ENCODE measurements at places on chromosomes 2 and 18. TPM values are rescaled to one million over a fixed set of nuclear protein-coding genes. Genes with fewer than 3 reads are reported as not detected.

The SH3RF3 gene
- total RNA-seq, result 0.39 TPM

The GRHL1 gene
- total RNA-seq, result 1.2 TPM

The SLC30A3 gene
- total RNA-seq, result 3.8 TPM

The GPC1 gene
- 192 TPM for total RNA-seq

The AMER3 gene
- not detected for total RNA-seq

The SERPINB8 gene
- total RNA-seq, result 8.8 TPM

The C2orf72 gene
- total RNA-seq, result 6.1 TPM

Measured in A549 treated with RU486 at 1 μM for 4 hours (cell line).